GM12892 (cell line): ENCODE measurements at places on chromosomes 5 and 9.

- no peak for DNase-seq
Measured at GRCh38 chr9:16718296-16718695, 152.2 kb downstream of the BNC2 start.

GRCh38 chr5:175816348-175816747 is 55.0 kb upstream of the CPLX2 start:
- no peak for DNase-seq

GRCh38 chr9:97923529-97924108 is 1.3 kb upstream of the TRMO start:
- no peak for DNase-seq

- DNase-seq, result no peak
Measured at GRCh38 chr5:175475248-175475647, 3.1 kb upstream of the SFXN1 start.

GRCh38 chr5:135693371-135693955 is 114.7 kb upstream of the CXCL14 start:
- DNase-seq, result no peak

DNA sequence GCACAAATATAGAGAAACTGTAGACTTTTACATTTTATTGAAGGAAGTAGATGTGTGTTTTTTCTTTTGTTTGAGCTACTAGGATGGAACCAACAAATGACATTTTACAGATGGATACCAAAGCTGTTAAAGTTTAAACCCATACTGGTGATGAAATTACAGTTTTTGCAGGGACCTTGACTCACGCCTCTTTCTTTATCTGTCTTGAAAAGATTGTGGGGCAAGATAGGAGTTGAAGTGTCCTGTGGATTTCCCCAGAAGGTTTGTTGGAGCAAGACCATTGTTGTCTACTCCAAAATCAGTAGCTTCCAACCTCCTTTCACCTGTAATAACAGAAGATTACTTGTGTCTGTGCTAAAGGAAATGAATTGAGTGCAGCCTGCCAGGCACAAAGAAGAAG is 4.1 kb upstream of the C5orf63 start:
- no peak for DNase-seq

- DNase-seq, result no peak
Measured at GRCh38 chr9:5876026-5876425, 14.7 kb upstream of the MLANA start.
